ENCODE measurements at places on chromosomes 5 and 9.

GRCh38 chr5:76290321-76290757, 112.7 kb upstream of the IQGAP2 start:
- DNase-seq: no peak

DNA sequence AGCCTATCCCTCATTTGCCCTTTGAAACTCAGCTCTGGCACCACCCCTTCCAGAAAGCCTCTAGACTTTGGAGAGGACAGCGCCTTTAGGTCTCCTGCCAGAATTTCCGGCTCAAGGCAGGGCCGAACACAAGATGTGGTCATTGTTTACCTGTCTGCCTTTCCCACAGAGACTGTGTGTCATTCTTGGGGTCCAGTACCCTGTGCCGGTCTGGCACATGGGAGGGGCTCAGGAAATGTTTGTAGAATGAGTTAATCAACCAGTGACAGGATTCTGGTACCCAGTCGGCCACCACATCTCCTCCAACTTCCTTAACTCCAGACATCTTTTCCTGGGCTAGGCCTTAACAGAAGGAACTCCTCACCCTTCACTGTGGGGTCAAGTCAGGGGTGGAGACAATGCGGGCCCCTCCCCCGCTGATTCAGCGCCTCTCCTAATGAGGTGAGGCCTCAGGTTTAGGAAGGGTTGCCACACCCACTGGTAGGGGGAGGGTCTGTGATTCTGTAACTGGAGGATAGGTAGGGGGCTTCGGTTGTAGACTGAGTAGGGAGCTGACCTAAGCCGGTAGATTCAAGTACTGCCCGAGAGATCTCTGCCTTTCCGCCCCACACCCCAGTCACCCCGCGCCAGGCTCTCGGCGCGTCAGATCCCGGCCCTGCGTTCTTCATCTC, 29.3 kb downstream of the PCDH1 start:
- DNase-seq: no peak

DNA sequence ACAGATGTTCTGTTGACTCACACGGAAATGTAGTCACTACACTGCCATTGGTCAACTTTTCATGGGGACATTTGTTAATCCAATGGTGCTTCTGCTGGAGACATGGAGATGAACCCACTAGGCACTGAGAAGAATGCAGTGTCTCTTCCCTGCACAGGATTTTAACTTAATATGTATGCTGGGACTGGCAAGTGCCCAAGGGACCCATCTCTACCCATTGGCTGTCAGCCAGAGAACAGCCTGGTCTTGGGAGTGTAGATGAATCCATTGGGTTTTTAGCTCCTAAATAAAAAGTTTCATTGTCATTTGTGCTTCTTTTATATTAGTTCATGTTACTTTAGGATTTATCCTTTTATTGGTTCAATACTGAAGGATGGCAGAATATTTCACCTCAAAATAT, 195.8 kb upstream of the CDH6 start:
- DNase-seq: no peak

- no peak for DNase-seq
These were observed 16.7 kb downstream of the NDUFAF2 start for GRCh38 chr5:60961685-60962084.

- no peak for DNase-seq
These were observed 580.8 kb downstream of the ACTL7B start for GRCh38 chr9:108274971-108275370.

GRCh38 chr5:95177456-95177855, 107.4 kb downstream of the MCTP1 start:
- DNase-seq: no peak

- no peak for DNase-seq
These were observed 66.8 kb downstream of the TSPAN17 start for GRCh38 chr5:176714067-176714466.

DNA sequence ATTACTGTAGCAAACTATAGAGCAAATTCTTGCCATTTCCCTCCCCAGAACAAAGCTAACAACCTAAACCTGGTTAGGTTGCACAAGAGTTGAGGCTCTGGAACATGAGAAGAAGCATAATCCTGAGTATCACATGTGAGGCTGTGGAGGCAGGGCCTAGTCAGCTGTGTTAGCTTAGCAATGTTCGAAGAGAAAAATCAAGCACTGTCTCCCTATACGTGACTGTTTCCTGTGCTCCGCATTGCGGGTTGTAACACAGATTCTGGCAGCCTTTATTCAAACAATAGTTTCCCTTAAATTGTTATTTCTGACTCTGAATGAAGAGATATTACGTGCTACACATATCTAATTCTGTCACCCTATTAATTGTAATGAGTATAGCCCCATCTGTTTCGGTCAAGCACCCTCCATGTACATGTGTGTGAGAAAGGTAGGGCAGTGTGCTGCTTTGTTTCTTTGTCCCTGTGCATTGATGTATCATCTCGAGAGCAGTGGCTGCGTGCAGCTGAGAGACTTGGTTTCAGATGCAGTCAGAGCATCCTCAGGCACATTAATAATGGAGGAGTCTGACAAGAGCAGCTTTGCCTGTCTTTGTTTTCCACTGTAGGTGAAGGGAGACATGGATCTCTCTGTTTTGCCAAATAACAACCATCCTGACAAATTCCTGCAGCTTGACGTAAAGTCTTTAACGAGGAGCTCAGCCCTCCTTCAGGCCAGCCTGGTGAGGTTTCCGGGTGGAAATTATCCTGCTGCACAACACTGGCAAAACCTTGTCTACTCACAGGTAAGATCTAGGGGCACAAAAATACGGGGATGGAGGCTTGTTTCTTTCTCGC, at the start of gene MINAR2:
TSS of gene MINAR2 (plus strand) at position 523 of the 836 bp plus-strand sequence. CDS start at position 620, 97 bp downstream.
- no peak for DNase-seq

DNA sequence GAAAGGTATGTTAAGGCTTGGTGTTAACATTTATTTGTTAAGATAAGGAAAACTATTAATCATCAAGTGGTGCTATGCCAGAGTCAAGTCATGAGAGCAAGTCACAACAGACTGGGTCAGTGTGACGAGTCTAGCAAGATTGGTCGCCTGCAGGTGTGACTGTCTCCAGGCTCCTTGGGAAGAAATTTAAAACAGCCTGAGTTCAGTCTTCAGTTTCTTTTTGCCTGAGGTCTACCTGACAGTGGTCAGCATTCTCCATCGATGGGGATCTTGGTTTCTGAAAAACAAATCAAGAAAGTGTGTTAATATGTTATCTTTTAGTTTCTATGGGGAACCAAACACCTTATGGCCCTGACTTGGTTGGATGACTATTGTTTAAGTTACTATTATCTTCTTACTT, 56.3 kb downstream of the CETN3 start:
- DNase-seq: no peak

- DNase-seq: peak; percentile 47
These were observed at the start of gene CCDC112 for GRCh38 chr5:115296124-115297022. Gene CCDC112 (minus strand): TSS chr5:115296654. CDS start chr5:115296543, 111 bp downstream.

GRCh38 chr5:24059006-24059405, 551.6 kb downstream of the PRDM9 start:
- no peak for DNase-seq

DNA sequence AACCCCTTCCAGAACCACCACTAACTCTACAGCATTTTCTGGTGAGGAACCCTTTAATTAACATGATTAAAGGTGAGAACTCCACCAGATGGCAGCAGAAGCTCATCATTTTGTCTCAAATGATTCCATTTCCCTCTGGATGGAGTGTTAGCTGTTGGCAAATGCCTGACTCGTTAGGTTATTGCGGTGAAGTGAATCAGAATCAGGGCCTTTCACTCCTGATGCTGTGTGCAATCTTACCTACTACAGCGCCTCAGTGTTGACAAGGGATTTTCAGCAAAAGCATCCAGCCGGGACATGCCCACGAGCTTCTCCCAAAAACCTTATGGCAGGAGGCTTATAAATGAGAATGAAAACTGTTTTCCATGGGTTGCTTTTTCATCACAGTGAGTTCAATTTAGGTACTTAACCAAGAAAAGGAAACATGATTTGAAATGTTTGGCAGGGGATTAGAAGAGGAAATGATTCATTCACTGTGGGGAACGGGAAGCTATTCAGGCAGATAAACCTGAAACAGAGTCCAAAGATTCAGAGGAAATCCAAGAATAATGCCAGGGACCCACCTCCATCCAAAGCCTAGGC, 48.0 kb upstream of the CAST start:
- peak; percentile 59 for DNase-seq

DNA sequence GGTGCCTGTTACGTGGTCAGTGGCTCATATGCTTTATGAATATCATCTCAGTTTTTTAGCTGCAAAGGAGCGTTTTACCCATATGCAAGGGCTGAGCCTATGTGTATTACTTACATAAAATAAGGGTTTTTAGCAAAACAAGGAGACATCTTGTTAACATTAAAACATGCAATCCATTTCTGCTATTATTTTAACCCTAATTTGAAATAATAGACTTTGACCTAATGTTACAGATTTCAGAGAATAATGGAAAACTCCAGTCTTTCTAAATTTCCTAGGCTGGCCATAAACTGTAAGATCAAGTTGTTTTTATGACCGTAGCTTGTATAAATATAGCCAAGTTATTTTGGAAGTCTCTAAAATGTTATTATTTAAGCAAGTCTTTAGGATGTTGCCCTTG, 121.1 kb upstream of the SEMA6A start:
- no peak for DNase-seq

DNA sequence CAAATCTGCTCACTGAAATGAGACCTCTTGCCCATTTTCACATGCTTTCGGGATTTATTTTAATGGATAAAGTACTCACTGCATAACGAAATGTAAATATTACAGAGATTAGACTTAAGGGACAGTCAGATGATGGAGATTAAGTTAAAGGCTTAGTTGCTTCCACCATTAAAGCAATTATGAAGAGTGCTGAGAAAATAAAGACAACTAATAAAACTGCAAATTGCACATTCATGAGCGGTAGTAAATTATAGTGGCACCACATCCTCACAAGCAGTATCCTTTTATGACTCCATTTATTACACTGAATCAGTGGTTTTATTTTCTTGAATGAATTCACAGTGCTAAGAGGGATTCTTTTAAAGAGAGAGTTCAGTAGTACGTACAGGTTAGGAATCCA, 76.2 kb upstream of the TMED7 start:
- no peak for DNase-seq

- DNase-seq: peak; percentile 74
These were observed 24.6 kb downstream of the CDHR2 start for GRCh38 chr5:176573564-176574296.

GRCh38 chr5:147037515-147038205, 159.1 kb upstream of the PPP2R2B start:
- DNase-seq: no peak

DNA sequence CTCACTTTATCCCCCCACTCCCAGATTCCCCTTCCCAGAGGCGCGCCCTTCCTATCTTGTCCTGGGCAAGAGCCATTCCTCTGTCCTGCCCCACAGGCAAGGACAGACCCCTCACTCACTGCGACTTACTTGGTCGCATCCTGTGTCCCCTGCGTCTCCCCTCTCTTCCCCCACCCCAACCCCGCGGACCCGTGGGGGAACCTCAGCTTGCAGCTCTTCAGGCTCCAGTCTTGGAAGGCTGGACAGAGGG, 542 bp downstream of the GGTA1 start:
- no peak for DNase-seq

- no peak for DNase-seq
These were observed 8.9 kb downstream of the CDC42SE2 start for GRCh38 chr5:131272724-131273123.

DNA sequence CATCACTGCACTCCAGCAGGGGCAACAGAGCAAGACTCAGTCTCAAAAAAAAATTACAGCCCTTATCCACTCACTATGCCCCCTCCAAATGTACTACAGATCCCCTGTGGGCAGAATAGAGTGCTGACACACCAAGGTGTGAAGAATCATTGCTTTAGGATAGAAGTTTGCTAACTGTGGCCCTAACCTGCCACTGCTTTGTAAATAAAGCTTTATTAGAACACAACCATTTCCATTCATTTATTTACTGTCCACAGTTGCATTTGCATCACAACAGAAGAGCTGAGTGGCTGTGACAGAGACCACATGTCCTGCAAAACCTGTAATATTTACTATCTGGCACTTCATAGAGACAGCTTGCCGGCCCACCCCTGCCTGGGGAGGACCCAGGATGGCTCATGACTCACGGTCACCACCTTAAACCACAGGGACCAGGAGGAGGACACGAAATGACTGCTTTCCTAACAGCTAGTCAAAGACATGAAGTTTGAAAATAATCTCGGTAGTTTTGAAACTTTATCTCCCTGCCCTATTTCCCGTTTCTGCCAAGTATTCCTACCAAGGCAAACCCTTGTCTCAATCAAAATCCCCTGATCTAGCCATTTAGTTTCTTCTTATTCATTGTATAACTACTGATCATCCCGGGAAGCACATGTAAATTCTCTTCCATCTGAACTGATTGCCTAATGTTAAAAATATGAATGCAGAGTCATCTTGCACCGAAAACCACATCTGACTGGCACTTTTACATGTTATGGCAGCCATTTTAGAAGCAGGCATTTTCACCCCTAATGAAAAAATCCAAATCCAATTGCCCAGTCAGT, 206.1 kb downstream of the SLIT3 start:
- no peak for DNase-seq

DNA sequence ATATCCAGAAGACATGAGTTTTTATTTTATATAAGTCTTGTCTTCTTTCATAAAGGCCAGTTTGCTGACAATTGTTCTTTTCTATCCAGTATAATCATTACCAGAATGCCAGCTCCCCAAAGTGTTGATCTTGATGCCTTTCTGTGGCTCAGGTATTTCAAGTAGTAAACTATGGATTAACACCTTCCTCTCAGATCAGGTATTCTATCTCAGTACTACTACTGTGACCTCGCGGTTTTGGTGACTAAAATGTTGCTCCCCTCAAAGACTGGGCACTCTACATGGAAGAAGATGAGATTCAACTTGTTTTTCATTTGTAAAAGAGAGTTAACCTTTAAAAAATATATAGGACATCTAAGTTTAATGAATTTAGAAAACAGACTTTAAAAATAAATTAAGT, 58.1 kb downstream of the GNG10 start:
- no peak for DNase-seq

DNA sequence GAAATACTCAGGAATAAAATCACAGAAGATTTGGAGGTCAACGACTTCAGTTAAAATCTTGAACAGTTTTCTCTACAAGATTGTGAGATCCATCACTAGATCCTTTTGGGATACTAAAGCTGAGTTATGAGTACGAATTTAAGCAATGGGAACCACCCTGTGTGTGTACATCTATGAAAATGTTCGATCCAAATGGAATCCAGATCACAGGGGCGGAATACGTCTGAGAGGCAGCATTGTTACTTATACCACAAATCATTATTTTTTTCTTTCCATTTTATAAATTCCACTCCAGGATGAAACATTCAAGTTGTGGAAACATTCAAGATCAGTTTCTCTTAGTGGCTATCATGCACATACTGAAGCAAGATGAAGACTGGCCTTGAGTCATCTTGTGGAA, 239.3 kb upstream of the PAPPA start:
- DNase-seq: no peak

GRCh38 chr9:99513441-99514112, 291.5 kb downstream of the SEC61B start:
- DNase-seq: no peak

All from effector memory CD8-positive, alpha-beta T cell (primary cell).